ENCODE measurements at places on chromosomes 1 and 21.

GRCh38 chr1:150544204-150544603 lies 5.0 kb upstream of the ADAMTSL4 start:
- DNase-seq, result no peak

GRCh38 chr1:8429549-8430110 lies 111.7 kb downstream of the SLC45A1 start:
- DNase-seq, result no peak

GRCh38 chr1:225657462-225657989 lies 4.6 kb upstream of the ENAH start:
- DNase-seq, result no peak

- DNase-seq, result no peak
Measured at GRCh38 chr1:87134061-87134460, 194.6 kb upstream of the LMO4 start.

GRCh38 chr1:228814176-228814575 lies 78.9 kb downstream of the RHOU start:
- no peak for DNase-seq

DNA sequence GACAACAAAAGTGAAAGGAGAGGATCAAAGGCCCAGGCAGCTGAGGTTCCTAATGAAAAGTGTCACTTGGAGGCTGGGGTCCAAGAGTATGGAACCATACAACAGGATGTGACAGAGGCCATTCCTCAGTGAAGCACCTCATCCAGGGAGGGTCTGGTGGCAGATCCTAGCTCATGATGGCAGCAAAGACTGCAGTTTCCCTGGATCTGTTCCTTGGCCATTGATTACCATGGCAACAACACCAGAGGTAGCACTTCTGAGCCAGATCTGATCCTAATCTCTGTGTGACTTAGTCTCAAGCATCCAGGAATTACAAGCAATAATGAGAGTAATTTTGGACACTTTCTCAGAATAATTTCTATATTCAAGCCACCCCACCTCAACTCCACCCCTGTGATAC lies 12.9 kb downstream of the FAM177B start:
- DNase-seq, result peak; percentile 33

DNA sequence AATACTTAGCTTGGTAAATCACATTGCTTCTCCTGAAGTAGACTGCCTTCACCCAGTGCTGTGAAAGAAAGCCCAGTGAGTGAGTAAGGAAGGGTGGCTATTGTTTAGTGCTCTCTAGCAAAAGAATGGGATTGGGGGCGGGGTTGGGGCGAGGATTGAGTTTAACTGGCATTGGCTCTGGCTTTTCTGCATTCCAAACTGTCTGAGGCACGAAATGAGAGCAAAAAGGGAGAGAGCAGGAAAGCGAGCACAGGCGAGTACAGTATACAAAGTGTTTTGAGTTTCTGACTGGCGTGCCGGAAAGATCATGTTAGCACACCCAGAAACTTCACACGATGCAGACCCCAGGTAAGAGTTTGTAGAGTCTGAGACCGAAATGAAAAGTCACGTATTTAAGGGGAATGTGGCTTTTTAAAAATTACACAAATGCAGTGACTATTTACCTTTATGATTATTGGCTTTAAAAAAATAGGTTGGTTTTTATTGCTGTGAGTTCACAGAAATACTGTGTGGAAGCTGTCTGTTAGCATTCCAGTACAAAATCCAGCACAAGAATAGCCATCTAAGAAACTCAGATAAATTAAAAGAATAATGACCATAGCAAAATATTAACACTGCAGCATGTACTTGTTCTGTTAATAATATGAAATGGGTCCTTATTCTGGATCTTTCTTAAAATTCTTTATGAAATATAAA lies 155.4 kb downstream of the CLEC20A start:
- DNase-seq, result peak; percentile 84

GRCh38 chr1:189237008-189237407 lies 1240.7 kb downstream of the BRINP3 start:
- no peak for DNase-seq

- no peak for DNase-seq
Measured at GRCh38 chr1:179329862-179330261, 35.9 kb upstream of the AXDND1 start.

DNA sequence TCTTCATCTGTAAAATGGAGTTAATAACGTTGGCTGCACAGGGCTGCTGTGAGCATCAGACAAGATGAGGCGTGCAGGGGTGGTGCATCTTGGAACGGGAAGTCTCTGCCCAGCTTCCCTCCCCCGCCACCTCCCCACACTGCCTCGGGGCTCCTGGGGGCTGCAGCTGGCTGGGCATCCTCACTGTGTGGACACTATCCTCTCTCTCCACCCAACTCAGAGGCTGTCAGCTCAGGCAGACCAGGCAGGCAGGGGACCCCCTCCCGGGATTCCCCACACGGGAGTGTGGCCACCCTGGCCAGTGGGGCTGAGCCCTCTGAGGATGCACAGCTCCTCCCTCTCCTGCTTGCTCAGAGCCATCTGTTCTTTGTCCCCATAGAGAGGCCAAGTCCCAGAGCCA lies 122.7 kb downstream of the CCDC185 start:
- no peak for DNase-seq

DNA sequence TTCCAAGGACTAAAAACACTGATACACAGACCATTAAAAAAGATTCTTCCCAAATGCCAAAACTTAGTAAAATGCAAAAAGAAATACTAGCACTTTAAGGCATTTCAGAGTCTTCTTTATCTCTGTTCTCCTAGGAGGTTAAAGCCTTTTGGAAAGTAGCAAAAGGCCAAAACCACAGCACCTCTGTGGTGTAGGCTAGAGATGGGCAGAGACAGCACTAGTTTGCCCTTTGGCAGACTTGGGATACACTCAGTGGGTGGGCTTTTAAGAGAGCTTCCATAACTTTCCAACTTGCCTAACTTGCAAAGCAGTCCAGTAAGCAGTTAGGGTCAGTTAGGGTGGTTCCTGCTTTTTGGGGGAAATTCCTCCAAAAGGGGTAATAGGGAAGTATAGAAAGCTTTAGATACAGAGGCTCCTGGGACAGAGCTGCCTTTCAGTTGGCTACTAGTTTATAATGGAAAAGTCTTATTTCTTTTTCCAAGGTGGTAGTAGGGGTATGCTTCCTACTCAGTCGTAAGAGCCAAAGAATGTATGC lies 17.9 kb upstream of the PTCH2 start:
- DNase-seq, result no peak

DNA sequence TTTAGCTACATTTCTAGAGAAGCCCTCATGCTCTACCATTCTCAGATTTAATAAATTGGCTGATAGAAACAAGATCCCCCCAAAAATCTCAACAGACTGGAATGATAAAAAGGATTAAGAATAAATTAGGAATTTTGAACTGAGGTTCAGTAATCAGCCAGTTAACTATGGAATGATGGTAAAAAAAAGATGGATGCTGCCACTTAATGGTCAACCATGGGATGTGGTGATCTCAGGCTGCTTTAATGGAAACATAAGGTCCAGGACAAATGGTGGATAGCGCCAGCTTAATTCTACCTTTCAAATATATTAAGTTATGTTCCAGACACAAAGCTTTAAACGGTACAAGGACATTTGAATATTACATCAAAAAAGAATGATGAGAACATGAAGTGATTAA lies 49.9 kb downstream of the CCN1 start:
- no peak for DNase-seq

DNA sequence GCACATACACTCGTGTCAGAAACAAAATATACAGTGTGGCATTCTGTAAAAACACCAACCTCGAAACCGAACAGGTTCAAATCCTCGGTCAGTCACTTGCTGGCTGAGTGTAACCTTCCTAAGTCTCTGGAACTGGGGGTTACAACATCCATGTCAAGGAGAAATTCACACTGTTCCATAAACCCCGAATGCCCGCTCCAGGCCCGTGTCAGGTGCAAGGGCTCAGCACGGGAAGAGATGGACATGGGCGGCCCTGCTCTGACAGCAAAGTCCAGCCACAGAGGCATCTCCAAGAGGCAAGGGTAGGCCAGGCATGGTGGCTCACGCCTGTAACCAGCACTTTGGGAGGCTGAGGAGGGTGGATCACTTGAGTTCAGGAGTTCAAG lies 79.5 kb downstream of the SLC66A1 start:
- DNase-seq, result no peak

- no peak for DNase-seq
Measured at GRCh38 chr1:63643517-63643916, 50.3 kb downstream of the PGM1 start.

- DNase-seq, result no peak
Measured at GRCh38 chr1:39065542-39065941, 39.4 kb downstream of the NDUFS5 start.

GRCh38 chr1:213122514-213122929 lies 71.5 kb downstream of the RPS6KC1 start:
- no peak for DNase-seq

DNA sequence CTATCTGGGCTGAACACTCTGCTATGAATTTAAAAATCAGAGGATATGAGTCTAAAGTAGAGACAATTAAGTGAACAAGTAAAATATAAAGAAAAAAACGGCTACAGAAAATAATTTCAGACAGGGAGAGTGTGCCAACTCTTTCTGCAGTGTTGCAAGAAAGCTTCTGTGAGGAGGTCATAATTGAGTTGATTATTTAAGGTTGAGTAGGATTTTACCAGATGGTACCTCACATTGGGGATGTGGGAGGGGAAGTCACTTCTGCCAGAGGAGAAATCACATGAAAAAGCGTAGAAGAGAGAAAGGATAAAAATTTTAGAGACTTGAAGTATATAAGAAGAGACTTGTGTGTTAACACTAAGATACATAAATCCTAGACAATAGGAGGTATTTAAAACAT lies 238.0 kb upstream of the NCAM2 start:
- no peak for DNase-seq

DNA sequence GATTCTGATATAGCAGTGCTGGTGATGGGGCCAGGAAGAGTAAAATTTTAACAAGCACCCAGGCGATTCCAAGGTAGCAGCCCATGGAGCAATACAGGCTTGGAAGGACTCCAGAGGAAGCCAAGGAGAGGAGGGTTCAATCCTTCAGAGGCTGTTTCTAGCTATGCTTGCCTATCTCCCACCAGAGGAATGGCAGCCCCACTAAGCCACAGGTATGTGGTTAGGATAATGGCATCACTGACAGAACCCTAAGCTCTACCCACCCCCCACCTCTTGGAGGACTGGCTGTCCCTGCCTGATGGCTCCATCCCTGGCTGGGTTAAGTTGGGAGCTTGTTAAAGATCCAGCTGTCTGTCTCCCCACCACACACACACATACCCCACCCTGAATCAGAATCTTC lies 19.3 kb upstream of the PTAFR start:
- no peak for DNase-seq

GRCh38 chr1:91567583-91567982 lies 66.9 kb downstream of the CDC7 start:
- DNase-seq, result no peak

- DNase-seq, result peak; percentile 39
Measured at GRCh38 chr1:32142446-32143301, 34.8 kb downstream of the KPNA6 start.

DNA sequence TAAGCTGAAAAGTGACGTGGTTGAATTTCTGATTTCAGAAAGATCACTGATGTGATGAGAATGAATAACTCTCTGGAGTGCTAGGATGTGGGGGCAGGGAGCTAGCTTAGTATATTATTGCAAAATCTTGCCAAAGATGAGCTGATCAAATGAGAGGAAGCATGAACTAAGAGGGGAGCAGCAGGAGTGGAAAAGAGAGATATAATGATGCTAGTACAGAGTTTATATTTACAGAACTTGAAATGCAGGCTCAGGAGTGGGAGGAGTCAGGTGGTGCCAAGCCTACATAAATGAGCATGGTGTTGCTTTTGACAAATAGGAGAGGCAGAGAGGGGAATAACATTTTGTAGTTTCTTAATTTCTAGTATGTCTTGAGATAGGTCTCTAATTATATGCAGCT lies 38.1 kb upstream of the NBL1 start:
- no peak for DNase-seq

DNA sequence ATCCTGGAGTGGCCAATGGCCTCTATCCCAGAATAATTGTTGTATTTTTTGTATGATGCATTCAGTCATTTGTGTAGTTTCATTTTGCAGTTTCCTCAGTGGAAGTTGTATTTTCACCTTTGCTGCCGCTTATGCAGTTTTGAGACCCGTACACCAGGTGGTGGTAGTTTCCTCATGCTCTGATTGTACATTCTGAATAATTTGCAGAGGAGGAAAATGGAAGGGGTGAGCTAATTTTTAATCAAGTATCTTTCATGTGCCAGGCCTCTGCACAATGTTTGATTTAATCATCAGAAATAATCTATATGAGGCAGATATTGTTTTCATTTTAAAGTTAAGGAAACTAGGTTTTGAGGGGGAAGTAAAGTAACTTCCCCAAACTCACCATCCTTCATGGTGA lies 29.5 kb downstream of the HLX start:
- DNase-seq, result no peak

DNA sequence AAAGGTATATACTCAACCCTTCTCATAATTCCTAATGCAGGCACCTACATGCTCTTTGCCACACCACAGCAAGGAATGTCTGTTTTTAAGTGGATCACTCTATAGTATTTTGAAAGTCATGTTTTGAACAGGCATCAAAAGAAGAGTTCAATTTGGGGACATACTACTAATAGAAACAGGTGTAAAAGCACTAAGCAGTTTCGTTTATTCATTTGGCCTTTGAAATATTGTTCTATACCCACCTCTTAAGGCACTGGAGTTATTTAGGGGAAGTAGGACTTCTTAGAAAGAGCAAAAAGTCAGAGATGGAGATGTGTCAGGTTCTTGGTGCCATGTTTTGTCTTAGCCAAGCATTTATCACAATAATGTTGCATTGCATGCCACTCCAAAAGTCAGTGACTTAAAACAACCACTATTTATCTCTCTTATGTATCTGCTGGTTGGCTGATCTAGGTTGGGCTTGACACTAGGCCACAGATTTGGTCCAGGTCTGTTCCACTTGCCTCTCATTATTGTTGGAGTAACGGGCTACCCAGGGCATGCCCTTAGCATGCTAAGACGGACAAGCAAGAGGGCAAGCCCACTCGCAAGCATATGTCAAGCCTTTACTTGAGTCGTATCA lies 107.5 kb downstream of the RGL1 start:
- DNase-seq, result no peak

GRCh38 chr1:210394281-210394821 lies 65.6 kb downstream of the HHAT start:
- no peak for DNase-seq

DNA sequence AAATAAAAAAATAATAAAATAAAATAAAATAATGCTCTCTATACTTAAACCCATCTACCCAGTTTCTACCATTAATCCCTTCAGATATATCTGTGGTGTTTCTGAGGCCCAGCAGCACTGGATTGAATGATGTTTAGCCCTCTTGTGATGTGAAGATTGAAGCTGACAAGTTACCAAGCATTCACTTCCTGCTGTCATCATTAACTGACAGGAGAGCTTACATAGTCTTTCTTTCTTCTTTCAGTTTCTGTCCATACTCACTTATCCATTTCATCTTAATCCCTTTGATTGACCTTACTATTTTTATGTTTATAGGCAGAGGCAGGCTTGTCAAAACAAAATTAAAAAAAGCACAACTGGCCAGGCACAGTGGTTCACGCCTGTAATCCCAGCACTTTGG lies 38.8 kb upstream of the PGD start:
- DNase-seq, result no peak

- no peak for DNase-seq
Measured at GRCh38 chr1:28328228-28328648, 602 bp upstream of the MED18 start.

Measured in iPS-NIHi11 (cell line).